ENCODE measurements at places on chromosomes 11 and 22.

DNA sequence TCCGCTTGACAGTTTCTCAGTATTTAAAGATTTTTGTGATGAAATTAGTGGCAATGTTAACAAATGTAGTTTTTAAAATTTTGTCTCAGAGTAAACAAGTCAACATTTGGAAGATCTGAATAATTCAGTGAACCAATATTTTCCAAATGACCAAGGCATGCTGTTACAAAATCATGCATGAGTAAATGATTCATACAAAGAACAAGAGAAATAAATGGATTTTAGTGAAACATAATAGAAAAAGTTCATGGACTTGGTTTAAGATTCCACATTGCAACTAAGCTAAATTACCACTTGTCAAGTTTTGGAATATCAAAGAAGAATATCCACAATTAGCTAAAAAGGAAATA lies 125.7 kb upstream of the SNX19 start:
- DNase-seq, result no peak

DNA sequence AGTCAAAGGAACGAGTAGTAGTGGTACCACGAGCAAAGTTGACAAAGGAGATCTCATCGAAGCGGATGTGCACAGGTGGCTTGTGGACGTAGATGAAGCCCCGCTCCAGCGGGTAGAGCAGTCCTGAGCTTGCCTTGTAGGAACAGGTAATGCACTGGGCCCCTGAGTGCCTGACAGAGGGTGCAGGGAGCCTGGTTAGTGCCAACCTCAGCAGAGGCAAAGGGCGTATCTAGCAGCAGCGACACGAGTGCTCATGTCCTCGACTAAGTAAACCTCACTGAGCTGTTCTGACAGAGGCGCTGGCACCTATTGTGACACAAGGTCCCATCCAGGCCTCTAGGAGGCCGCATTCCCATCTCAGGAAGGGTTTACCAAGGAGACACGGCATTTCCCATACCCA lies 4.0 kb downstream of the SSRP1 start:
- DNase-seq, result no peak

DNA sequence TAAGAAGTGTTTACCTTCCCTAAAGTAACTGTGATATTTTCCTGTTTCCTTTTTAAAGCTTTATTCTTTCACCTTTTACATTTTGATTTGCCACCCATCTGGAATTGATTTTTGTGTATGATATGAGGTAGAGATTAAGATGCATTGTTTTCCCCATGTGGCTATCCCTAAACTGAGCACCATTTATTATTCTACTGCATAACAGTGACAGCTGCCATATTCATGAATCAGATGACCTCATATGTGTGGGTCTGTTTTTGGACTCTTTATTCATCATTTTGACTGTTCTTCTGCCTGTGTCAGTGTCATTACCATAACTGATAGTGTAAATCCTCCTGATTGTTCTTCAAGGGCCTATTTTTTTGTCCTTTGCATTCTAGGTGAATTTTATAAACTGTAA lies 50.8 kb downstream of the HIPK3 start:
- no peak for DNase-seq

DNA sequence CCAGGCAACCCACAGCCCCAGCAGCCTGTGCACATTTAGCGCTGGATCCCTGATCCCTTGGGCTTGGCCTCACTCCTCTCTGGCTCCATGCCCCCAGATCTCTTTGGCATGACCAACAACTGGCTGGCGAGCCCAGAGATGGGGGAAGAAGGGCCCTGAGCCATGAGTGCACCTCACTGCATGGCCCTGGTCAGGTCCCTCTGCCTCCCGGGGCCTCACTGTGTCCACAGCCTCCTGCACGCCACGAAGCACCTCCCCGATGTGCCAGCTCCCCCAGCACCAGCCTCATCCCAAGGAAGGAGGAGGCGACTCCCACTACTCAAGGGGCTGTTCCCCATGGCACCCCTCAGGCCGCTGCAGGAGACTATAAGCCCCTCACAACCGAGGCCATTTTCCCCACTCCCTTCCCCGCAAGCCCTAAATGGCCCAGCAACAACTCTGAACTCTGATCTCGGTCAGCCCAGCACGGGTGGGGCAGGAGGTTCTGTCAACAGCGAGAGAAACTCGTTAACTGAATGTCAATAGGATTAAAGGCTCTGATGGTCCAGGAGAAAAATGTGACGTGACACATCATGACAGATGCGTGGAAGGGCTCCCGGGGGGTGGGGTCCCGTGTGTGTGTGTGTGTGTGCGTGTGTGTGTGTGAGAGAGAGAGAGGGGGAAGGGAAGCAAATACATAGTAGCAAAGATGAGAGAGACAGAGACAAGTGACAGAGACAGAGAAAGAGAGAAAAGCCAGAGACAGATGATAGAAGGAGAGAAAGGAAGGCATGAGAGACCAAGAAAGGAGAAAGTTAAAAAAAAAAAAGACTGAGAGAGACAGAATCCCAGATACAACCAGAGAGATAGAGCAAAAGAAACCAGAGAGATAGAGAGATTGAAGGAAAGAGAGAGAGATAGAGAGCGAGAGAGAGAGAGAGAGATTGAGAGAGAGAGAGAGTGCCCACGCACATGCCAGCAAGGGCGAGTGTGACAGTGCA lies 28.4 kb upstream of the SYT7 start:
- no peak for DNase-seq

- peak; percentile 53 for DNase-seq
Observed at GRCh38 chr11:44324749-44325525, 15.0 kb upstream of the ALX4 start.

- no peak for DNase-seq
Observed at GRCh38 chr11:126334659-126335462, 20.6 kb upstream of the ST3GAL4 start.

GRCh38 chr11:62908468-62909072 lies 12.6 kb downstream of the CHRM1 start:
- no peak for DNase-seq

DNA sequence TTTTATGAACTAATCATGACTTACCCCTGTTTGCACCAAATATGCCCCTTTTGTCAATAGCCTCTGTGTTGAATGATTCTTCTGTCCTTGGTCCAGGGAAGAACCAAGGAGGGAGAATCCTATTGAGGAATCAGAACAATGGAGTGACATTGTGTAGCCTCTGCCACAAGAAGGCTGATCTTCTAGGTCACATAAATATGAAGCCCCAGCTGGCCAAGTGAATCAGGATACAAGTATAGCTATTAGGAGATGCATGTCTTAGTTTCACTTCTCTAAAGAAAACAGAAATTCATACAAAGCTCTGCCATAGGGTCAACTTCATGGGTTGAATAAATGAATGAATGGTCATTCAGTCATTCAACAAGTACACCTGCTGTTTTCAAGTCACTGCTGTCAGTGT lies 118.2 kb upstream of the BLID start:
- DNase-seq, result no peak

- DNase-seq, result no peak
Observed at GRCh38 chr11:125946712-125947418, 1.0 kb downstream of the VSIG10L2 start.

DNA sequence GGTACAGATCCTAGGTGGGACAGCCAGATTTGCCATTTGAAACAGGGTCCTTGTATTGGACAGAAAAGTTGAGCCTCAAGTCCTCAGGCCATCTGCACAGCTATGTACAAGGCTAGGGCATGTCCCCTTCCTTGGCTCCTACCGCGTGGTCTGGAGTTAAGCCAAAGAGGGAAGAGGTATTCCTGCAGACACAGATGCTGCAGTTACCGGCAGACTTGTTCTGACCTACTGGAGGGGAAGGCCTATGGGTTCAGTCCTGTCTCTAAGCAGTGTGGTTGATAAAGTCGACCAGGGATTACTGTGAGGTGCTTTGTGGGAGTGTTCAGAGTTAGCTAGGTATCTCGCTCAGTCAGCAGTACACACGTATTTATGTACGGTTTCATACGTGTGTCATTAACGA lies 180.6 kb downstream of the ADAMTS15 start:
- DNase-seq, result no peak

DNA sequence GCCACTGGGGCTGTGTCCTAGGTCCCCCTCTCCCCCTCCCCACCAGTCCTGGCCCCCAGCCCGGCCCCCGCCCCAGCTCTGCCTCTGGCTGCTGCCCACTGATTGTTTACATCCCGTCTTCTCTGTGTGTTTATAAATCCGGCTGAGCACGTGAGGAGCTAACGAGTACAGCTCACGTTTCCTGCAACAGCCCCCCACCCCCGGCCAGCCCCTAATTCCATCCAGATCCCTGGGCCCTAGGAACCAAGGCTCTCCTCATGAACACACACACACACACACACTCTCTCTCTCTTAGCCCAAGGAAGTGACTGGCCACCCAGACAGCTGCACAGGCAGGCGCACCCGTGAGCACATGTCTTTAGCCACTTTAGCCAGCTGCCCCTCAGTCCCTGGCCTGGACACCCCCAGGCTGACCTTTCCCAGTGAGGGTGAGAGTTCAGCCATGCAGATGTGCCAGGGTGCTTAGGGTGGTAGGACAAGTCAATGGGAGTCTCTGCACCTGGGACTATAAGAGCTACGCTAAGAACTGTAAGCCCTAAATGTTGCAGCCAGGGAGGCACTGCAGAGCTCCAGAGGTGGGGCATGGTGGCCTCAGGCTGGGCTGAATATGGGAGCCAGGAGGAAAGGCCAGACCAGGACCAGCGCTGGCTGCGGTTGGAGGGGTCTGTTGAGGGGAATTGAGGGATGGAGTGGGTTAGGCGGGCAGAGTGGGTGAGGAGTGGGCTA lies 2.9 kb downstream of the CLCF1 start:
- DNase-seq, result no peak

GRCh38 chr22:47056776-47057470 lies 294.5 kb downstream of the TBC1D22A start:
- DNase-seq, result no peak

DNA sequence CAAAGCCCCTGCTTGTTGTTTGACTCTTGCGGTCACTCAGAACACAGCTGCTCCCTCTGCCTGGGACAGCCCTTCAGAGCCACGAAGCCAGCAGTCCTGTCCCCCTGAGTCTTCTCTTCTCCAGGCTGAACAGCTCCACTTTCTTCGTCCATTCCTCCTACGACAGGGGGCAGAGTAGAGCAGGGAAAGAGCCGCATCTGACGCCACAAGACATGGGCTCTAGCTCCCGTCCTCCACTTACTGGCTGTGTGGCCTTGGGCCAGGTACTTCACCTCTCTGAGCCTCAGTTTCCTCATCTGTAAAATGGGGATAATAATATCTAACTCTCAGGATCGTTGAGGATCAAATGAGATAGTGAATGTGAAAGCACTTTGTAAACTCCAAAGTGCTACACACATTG lies 29.9 kb downstream of the CHRDL2 start:
- DNase-seq, result no peak
